H1 (cell line): ENCODE measurements at places on chromosomes 16 and 17. TPM values are rescaled to one million over a fixed set of nuclear protein-coding genes. Genes with fewer than 3 reads are reported as not detected.

- H3K4me1 ChIP-seq, result peaks cover 3% of the 10 kb centered on the region; the same call in 1 of the 2 replicates
- DNase-seq, result no peak
- H3K4me3 ChIP-seq, result no peak overlapping the region
- H3K27ac ChIP-seq, result no peak overlapping the region
Measured at GRCh38 chr17:19011581-19011980, 7.0 kb upstream of the FAM83G start.

DNA sequence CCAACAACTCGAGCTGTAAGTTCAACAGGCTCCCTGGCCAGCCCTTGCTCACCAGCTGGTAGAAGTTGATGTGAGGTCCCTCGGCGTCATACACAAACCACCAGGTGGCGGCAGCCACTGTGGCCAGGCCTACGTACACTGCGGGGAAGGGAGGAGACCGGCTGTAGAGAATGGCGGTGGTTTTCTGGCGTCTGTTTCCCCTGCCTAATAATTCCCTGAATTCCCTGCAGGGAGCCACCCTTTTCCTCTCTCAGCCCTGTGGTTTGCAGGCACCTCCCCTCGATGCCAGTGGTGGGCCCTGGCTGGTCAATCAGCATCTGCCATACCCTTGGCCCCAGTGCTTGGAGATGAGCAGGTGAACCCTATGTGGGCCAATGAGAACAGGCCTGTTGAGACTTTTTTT is 18.9 kb upstream of the P2RX1 start:
- H3K27me3 ChIP-seq, result no peaks in the 10 kb centered on the region
- H3K4me3 ChIP-seq, result no peak overlapping the region
- DNase-seq, result peak; percentile 44
- no peaks in the 10 kb centered on the region for H3K36me3 ChIP-seq

Gene RAB40B
- polyA plus RNA-seq, result 4.6 and 7.1 TPM in 2 replicates

DNA sequence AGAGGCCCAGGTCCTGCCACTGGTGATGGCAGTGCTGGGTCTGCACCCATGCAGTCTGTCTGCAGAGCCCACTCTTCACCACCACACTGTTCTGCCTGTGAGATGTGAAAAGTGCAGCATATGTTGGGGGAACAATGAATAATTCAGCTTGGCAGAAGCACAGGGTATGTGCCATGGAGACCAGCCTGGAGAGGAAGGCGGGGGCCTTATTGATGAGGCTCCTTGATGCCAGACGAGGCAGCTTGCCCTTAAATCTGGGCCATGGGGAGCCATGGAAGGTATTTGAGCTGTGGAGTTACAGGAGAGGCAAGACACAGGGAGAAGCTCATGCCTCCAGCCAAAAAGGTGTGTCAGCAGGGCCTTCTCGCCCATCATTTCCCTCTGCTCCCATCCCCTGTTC is 124.7 kb downstream of the C16orf78 start:
- no peaks in the 10 kb centered on the region for H3K36me3 ChIP-seq
- H3K27me3 ChIP-seq, result no peaks in the 10 kb centered on the region
- no peak overlapping the region for H3K27ac ChIP-seq
- no peak overlapping the region for H3K4me3 ChIP-seq
- no peaks in the 10 kb centered on the region for H3K4me1 ChIP-seq

GRCh38 chr17:67035131-67036083 is 8.9 kb upstream of the CACNG1 start:
- no peak overlapping the region for H3K27ac ChIP-seq
- no peak overlapping the region for H3K4me3 ChIP-seq
- no peaks in the 10 kb centered on the region for H3K36me3 ChIP-seq
- H3K27me3 ChIP-seq, result no peaks in the 10 kb centered on the region
- H3K4me1 ChIP-seq, result 0 out of 2 replicates have a peak, but pooled peaks cover 2% of the 10 kb centered on the region
- no peak for DNase-seq

Gene HSF5
- 0.02 TPM in 1 of 2 replicates, not detected in the other for polyA plus RNA-seq

DNA sequence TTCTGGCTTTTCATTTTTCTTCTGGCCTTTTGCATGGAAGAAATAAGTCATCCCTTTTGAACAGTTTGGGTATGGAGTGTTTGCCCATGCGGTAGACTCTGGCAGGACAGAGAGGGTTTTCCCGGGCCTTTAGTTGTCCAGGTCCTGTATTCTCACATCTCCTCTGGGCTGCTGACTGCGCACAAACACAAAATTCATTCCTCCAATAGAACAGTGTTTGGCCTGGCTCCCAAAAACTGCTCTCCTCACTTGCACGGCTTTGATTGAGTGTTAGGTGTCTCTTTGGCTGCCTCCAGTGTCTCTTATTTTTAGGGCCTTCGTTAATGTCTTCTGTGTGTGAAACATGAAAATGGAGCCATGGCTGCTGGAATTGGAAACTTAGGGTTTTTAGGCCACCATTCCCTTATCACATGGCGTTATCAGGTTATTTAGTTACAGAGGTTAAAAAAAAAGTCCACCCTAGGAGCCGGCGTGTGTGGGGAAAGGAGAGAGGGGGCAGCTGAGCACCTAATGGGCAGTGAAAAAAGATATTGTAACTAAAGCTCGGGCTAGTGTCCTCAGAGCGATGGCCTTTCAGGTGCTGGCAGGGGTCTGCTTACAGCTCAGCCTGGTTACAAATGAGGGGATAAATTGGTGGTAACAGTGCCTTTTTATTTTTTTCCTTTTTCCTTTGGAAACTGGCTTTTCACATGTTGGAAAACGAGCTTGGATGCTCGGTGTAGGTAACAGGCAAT is 47.3 kb downstream of the PRKCA start:
- no peaks in the 10 kb centered on the region for H3K36me3 ChIP-seq
- no peaks in the 10 kb centered on the region; the same call in 1 of the 2 replicates for H3K4me1 ChIP-seq
- H3K4me3 ChIP-seq, result no peak overlapping the region
- DNase-seq, result no peak

GRCh38 chr16:26491101-26491670 is 575.5 kb upstream of the C16orf82 start:
- no peak overlapping the region; the same call in 1 of the 2 replicates for H3K27ac ChIP-seq
- no peaks in the 10 kb centered on the region for H3K36me3 ChIP-seq
- H3K4me1 ChIP-seq, result peaks cover 2% of the 10 kb centered on the region; the same call in 1 of the 2 replicates
- DNase-seq, result no peak
- no peaks in the 10 kb centered on the region for H3K27me3 ChIP-seq
- H3K4me3 ChIP-seq, result no peak overlapping the region

DNA sequence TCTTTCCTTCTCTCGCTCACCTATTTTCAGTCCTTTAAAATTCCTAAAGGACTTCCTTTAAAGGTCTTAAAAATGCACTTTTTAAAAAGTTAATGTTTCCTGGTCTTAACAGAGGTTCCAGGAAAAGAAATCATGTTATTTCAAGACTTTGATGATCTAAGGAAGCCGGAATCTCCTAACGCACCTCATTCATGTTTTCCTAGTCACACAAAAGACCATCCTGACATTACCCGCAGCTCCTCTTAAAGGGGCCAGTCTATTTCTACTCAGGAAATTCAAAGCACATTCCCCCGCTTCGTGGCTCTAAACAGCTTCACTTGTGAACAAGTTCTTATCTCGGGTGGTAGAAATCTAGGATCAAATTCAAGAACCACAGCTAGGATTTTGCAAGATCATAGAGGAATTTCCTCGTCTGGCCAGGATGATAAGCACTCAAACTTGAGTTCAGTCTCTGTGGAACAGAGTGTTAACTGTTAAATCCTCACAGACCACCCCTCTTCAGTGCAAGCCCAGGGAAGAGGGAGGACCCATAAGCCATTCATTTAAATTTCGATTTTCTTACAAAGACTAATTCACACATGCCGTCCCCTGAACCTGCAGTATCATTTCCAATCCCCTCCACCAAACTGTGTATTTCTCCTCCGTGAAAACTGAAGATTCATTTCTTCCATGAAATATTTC is 137.1 kb upstream of the AXIN2 start:
- no peak for DNase-seq
- no peaks in the 10 kb centered on the region for H3K27me3 ChIP-seq
- no peak overlapping the region for H3K27ac ChIP-seq
- no peaks in the 10 kb centered on the region for H3K36me3 ChIP-seq

GRCh38 chr16:72621651-72622050 is 426.3 kb downstream of the ZFHX3 start:
- DNase-seq, result no peak
- H3K4me3 ChIP-seq, result no peak overlapping the region
- no peaks in the 10 kb centered on the region for H3K4me1 ChIP-seq
- peaks cover 3% of the 10 kb centered on the region; the same call in 1 of the 2 replicates for H3K36me3 ChIP-seq
- no peaks in the 10 kb centered on the region for H3K27me3 ChIP-seq

Gene SLC47A1
- polyA plus RNA-seq, result 3.6 and 4.0 TPM in 2 replicates

- H3K4me1 ChIP-seq, result no peaks in the 10 kb centered on the region
- H3K27ac ChIP-seq, result no peak overlapping the region
- H3K4me3 ChIP-seq, result no peak overlapping the region
Measured at GRCh38 chr17:16988749-16989229, 16.9 kb upstream of the TNFRSF13B start.

GRCh38 chr17:80409626-80410025 is 5.3 kb upstream of the ENDOV start:
- H3K4me1 ChIP-seq, result peaks cover 2% of the 10 kb centered on the region; the same call in 1 of the 2 replicates
- DNase-seq, result no peak
- no peaks in the 10 kb centered on the region for H3K36me3 ChIP-seq
